ENCODE measurements at places on chromosomes 12 and 14.

DNA sequence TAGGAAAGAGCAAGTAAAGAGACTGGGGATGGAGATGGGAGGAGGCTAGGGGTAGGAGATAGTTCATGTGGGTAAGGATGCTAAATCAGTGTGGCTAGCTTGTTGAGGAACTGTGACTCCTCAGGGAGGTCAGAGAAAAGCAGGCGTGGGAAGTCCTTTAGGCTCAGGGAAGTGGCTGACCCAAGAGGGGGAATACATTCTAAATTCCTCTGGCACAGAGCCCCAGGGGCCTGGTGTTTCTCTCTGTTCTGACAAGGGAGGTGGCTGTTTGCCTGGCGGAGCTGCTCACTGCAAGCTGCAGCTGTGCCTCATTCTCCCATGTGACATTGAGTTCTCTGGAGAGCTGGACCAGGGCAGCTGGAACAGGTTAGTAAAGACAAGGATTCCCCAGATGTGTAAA lies 152.2 kb upstream of the SLC38A2 start:
- DNase-seq, result no peak

GRCh38 chr12:69019082-69019481 lies 86.1 kb upstream of the CPM start:
- no peak for DNase-seq

DNA sequence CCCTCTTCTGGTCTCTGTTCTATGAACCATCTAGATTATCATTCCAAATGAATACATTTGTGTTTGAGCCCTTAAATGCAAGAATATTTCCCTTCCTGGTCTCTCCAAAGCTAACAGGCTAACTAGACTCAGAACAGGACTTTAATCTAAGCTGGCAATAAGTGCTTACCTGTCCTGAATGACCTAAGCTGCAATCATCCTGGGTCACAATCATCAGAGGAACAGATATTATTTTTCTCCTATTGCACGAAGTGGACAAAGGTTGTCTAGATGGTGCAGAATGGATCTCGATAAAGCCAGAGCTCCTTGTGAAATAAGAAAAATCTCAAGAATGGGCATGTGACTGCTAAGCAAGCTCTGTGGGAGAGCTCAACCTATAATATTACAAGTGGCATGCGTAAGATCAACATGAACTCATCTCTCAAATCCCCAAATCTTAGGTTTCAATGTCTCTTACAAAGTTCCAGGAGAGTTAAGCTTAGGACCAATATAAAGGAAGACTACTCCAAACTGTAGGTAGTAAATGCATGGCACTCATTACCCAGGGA lies 10.6 kb upstream of the NUMB start:
- no peak for DNase-seq

- peak; percentile 18 for DNase-seq
Measured at GRCh38 chr14:23070262-23071129, 13.2 kb upstream of the CDH24 start.

DNA sequence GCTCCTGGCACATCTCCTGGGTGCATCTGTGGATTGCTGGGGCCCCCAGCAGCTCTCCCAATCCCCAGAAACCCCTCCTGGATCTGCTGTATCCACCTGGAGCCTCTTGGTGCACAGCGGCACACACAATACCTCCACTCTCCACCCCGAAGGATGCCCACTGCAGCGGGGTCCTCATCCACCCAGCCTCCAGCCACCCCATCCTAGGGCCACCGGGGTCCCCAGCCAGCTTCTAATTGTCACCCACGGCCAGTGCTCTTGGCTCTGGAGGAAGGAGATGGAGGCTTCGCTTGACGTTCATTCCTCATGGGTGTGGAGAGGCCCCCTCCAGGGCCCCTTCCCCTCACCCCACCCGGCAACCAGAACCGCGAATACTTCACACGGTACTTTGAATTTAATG lies 31.6 kb upstream of the TMEM179 start:
- DNase-seq, result no peak

DNA sequence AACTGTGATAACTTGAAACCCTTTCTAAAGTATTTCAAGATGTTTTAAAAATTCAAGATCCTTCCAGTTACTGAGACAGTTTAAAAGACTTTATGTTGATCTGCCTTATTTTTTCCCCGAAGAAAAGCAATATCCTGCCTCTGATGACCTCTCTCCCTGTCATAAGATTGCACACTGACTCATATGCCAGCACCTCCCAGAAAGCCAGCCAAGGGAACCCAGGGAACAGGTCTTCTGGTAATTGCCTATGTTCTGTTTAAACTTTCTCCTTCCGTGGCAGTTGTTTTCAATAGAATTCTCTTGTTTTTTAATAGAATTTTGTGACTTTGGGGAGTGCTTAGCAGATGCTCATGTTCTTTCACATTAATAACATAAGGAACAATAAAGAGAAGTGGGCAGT lies 300.2 kb upstream of the PRKD1 start:
- no peak for DNase-seq

- DNase-seq, result no peak
Measured at GRCh38 chr12:64030155-64030554, 185.7 kb downstream of the SRGAP1 start.

DNA sequence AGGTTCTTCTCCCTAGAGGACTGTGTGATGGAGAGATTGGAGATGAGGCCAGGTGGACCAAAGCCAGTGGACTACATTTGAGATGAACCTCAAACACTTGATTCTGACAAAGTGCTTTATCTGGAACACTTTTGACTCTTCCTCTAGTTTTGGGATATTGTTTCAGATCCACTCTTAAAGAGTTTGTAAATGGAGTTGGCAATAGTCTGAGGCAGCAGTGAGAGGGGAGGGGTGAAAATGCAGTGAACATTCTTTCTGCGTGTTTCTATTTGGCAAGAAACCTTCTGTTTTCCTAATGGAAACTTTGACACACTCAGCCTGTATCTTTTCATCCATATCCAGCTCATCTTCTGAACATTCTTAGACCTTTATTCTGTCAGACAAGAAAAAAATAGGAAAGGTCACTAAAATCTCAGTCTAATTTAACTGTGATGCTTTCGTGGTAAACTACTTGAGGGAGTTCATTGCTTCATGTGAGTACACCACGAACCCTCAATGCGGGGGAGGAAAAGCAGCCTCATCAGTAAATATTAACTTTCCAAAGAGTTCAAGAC lies 57.4 kb upstream of the KCNJ8 start:
- no peak for DNase-seq
